ENCODE measurements at places on chromosomes 6 and 20.

- no peak for DNase-seq
Observed at GRCh38 chr6:35970181-35970580, 49.3 kb upstream of the SRPK1 start.

- DNase-seq = no peak
Observed at GRCh38 chr20:46893877-46894578, 615 bp upstream of the EYA2 start.

DNA sequence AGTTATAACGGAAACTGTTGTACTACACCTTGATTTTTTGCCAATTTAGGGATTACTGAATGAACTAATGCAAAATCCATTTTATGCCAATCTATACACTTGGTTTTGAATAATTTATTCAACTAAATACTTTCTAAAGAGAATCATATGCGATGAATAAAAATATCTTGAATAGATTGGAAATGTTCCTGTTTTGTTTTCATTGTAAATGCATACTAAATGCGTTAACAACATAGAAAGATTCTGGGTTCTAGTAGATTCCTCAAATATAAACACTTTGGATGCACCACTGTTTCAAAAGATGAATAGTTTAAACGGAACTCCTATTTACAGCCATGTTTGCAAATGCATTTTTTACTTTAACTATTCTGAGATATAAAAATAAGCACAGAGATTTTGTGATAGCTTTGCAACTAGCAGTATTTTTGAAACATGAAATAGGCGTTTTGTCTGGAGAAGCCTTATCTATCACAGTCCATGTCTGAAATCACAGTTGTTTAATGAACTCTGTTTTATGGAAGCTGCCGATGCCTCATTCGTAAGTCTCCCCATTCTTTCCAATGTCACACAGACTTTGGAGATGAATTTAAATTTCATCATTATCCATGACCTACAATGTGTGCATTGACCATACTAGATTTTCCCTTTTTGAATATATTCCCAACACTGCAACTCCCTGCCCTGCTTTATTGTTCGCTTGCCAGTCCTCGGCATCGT lies 277.7 kb upstream of the QKI start:
- no peak for DNase-seq

- no peak for DNase-seq
Observed at GRCh38 chr6:144659202-144660182, 374.4 kb downstream of the UTRN start.

GRCh38 chr20:59958626-59959025 lies 403 bp downstream of the CDH26 start:
- DNase-seq = no peak

- DNase-seq = no peak
Observed at GRCh38 chr6:71489736-71490135, 201.1 kb downstream of the OGFRL1 start.

GRCh38 chr6:14882394-14883026 lies 363.4 kb upstream of the JARID2 start:
- no peak for DNase-seq

Data from stimulated activated CD4-positive, alpha-beta T cell treated with anti-CD3 and anti-CD28 coated beads, TNF-alpha, amount 100 ng/mL, for 48 hours (primary cell).